ENCODE measurements at places on chromosomes 2 and 18.

DNA sequence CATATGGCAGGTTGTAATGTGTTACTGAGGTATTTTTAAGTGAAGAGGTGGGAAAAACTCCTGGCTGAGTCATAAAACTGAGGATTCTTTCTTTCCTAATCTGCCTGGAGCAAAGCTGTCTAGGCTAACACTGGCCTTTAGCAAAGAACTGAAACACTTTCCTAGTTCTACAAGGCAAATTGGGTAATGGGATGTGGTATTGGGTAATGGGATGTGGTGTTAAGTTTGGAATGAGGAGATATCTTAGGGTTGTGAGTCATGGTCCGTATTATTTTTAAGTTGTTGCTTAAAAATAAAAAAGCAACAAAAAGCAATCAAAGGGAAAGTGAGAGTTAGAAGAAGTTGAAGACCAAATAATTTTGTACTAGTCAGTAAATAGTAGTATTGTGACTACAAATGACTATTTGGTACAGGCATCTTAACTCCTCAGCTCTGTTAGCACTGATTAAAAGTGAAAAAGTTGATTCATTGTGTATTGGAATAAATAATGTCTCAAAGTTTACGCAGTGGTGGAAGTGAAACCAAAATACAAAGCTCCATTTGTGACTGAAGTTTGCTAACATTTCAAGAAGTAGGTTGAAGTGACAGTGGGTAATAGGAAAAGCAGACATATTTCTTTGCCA is 216.8 kb downstream of the CAMKMT start:
- no peak for DNase-seq

- DNase-seq: no peak
Measured at GRCh38 chr2:240602266-240603050, 15.9 kb downstream of the CAPN10 start.

GRCh38 chr18:40882468-40882867 is 1072.6 kb upstream of the PIK3C3 start:
- no peak for DNase-seq

DNA sequence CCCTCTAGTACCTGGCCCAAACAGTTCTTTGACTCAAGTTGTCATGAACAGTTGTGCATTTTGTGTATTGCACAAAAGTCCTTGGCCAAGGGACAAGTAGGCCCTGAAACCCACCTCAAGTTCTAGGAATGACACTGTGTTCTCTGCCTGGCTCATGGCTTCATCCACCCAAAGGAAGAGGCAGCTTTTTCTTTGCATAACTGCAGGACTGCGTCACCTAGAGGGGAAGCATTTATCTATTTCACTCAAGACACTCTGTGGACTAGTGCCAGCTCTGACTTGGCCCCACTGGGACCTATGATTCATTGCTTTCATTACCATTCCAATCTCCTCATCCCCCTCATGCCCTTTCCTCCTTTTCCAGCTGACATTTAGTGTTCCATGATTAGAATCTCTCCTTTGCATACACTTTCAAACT is 119.3 kb upstream of the SIX2 start:
- DNase-seq: no peak

GRCh38 chr2:95390272-95390880 is 12.1 kb upstream of the FAHD2A start:
- no peak for DNase-seq

GRCh38 chr2:237474931-237475703 is 11.9 kb upstream of the MLPH start:
- DNase-seq: peak; percentile 68

GRCh38 chr2:62181843-62182242 is 14.1 kb upstream of the B3GNT2 start:
- DNase-seq: no peak
